ENCODE measurements at places on chromosomes 5 and 9. TPM values are rescaled to one million over a fixed set of nuclear protein-coding genes. Genes with fewer than 3 reads are reported as not detected.

GRCh38 chr5:107565791-107566767 lies 104.7 kb downstream of the EFNA5 start:
- no peak for DNase-seq

PTTG1 gene
- total RNA-seq: 32.8 TPM

DNA sequence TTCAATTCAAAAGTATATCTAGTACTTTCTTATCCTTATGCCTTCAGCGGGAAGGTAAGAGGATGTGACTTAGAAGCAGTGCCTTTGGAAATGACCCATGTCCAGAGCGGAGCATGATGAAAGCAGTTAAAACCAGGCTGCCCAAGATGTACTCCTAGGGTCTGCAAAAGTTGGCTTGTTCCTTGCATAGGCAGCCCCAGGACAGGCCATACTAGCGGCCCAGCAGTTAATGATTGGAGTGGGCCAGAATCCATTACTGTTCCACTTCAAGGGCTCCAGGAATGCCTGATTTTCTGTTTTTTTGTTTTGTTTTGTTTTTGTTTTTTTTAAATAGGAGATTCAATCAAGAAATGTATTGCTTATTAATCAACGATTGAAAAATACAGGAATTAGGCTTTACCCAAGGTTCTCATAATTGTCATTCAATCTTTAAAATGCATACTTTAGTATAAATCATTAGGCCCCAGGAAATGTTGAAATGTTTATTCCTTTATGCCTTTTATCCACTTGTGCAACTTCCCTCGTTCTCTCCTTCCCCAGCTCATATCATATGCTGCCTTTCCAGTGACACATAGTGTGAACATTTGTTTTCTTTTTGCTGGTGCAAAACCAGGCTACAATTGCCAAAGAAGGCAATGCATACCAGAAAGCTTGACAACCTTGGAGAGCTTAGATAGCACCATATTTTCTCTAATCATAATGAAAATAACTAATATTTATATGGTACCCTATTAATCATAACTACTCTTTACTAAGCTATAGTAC lies 190.8 kb downstream of the ARHGEF28 start:
- DNase-seq: no peak

SLC35D2 gene
- 2.8 TPM for total RNA-seq

- DNase-seq: no peak
Observed at GRCh38 chr9:21434202-21435014, 5.8 kb upstream of the IFNA1 start.

DDX4 gene
- total RNA-seq: 0.09 TPM

GRCh38 chr5:136075466-136075891 lies 46.7 kb downstream of the TGFBI start:
- DNase-seq: no peak

DNA sequence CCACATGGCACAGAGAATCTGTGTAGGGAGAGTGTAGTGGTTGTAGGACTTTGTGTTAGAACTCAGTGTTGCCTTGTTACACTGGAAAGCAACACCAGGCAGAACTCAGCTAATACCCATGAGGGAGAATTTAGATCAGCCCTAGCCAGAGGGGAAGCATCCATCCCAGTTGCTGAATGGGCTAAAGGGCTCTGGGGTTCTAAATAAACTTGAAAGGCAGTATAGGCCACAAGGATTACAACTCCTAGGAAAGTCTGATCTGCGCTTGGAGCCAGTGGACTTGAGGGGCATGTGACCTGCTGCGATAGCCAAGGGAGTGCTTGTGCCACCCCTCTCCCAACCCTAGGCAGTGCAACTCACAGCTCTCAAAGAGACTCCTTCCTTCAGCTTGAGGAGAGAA lies 26.9 kb downstream of the PTGS1 start:
- DNase-seq: no peak

IFNA16 gene
- total RNA-seq: not detected

GRCh38 chr9:25917731-25918362 lies 239.6 kb upstream of the TUSC1 start:
- no peak for DNase-seq

PCDHA8 gene
- 15.9 TPM for total RNA-seq

DNA sequence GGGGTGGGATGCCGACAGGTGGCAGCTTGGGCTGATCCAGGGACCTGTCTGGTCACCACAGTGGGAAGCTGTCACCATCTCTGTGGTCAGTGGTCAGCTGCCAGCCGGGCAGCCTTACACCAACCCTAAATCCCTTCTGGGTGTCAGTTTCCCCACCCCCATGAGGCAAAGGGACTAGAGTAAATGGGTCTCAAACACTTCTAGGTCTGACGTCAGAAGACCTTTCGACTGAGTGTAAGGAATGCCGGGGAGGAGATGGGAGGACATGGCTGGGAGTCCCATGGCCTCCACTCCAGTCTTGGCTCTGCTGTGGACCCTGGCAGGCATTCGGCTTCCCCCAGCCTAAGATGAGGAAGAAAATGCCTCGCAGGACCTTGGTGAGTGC lies 40.3 kb upstream of the SLC25A51 start:
- no peak for DNase-seq

TRIM36 gene
- 68.9 TPM for total RNA-seq

- DNase-seq: no peak
Observed at GRCh38 chr9:6873857-6874256, 116.1 kb downstream of the KDM4C start.

DNA sequence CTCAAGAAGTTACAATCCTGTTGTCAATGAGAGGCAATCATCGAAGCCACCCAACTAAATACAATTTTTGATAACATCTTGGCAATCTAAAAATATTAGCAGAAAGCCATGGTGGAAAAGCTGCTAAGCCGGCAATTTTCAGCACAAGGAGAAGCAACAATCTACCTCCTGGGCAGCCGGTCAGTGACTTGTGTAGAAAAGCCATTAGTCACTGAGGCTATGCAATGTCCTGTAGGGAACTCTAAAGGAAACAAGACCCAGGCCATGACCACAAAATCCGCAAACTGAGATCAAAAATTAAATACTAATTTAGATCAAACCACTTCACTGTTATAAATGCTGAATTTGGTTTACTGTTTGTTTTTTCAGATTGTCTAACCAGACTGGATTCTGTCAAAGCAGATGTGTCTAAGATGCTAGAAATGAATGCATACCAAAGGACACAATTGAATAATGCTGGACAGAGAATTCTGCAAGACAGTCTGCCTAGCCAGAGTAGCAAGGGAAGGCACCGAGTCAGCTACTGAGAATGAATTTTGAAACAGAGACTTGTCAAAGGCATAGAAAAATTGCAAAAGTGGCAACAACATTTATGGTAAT lies 384.8 kb downstream of the PRELID2 start:
- no peak for DNase-seq

SLC27A6 gene
- 2.2 TPM for total RNA-seq

HEMGN gene
- 2.7 TPM for total RNA-seq

ANKHD1 gene
- total RNA-seq: 152 TPM

DNA sequence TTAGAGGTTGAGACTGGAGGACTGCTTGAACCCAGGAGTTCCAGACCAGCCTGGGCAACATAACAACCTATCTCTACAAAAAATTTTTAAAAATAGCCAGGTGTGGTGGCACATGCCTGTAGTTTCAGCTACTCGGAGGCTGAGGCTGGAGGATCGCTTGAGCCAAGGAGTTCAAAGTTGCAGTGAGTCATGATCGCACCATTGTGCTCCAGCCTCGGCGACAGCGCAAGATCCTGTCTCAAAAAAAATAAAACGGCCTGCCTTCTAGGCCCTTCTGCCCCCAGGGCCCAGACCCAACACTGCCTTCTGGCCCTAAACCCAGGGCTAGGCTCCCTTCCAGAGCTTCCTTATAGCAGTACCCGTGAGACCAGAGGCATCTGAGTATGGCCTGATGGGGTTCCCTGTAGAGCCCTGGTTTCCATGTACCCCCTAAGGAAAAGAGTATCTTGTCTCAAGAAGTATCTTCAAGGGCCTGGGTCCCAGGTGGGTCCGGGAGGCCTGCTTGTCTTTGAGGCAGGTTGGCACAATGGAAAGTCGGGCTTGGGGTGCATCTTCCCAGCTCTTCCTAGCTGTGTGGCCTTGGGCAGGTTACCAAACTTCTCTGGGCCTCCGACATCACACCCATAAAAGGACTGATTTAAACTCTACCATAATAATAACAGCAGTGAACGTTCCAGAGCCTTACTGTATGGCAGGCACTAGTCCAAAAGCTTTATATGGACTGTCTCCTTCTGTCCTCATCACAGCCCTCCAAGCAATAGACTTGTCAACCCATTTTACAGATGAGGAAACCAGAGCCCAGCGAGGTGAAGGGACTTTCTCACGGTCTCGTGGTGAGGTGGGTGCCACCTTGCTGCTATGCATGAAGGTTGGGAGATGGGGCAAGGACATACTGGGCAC lies 9.6 kb downstream of the LRRC8A start:
- no peak for DNase-seq

DNA sequence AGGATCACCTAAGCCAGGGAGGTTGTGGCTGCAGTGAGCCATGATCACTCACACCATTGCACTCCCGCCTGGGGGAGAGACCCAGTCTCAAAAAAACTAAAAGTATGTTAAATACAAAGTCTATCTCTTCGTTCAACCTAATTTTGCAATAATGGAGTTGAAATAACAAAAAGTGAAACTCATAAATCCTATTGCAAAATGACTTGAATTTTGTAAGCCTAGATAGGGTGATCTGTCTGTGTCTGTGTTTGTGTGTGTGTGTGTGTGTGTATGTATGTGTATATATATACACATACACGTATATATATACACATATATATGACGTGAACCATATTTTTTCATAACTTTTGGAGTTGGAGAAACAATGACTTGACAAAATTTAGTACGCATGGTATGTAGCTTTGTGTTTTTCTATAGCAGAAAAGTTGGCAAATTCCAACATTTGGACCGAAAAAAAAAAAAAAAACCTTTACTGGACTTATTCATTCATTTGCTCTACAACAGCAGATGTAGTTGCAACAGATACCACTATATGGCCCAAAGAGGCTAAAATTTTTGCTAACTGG lies 76.9 kb upstream of the CDH6 start:
- no peak for DNase-seq

- no peak for DNase-seq
Observed at GRCh38 chr9:33222031-33222430, 17.9 kb upstream of the SPINK4 start.

DNA sequence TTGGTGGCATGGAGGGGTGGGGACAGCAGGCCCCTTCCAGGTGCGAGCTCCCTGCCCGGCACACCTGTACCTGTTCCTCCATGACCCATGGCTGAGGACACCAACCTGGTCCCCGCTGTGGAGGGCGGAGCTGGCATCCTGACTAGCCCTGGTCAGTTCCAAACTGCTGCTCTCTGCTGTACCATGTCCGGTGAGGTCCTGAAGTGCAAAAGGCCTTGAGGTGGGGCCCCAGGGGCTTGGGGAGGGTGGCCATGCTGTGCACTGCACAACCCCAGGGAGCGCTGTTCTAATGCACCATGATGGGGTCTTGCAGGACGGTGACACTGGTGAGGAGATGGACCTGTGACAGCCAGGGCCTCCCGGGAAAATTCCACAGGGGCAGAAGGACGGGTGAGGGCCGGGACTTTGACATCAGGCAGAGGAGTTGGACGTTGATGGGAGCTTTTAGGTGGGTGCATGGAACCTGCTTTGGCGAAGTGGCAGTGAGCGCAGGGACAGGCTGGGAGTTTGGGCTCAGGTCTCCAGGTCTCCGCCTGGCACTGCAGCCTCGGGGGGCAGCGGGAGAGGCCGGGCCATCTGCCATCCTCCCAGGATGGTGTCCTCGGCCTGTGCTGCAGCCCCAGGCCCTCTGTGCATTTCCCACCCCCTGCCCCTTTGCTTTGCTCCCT lies 38.9 kb downstream of the COL5A1 start:
- DNase-seq: no peak

DNA sequence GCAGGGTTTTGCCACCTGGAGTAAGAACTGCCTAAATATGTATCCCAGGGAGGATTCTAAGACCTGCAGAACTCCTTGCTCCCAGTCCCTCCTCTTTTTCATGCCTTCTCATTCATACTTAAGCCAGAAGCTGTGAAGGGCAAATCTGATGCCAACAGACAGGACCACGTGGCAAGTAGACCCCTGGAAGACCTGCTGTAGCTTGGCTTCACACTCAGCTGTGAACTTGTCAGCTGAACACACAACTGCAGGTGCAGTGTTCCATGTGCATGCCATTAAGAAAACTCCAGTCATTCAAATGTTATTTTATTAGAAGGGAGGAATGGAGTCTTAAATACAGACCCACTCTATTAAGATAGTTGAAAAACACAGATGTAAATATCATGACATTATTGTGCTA lies 79.3 kb upstream of the AGXT2 start:
- DNase-seq: no peak

GRCh38 chr5:124438903-124439281 lies 307.5 kb downstream of the ZNF608 start:
- DNase-seq: no peak

- DNase-seq: no peak
Observed at GRCh38 chr5:135120951-135121350, 86.9 kb upstream of the PITX1 start.

SPINK13 gene
- not detected for total RNA-seq

- DNase-seq: no peak
Observed at GRCh38 chr9:16278326-16278999, 592.0 kb downstream of the BNC2 start.

DNA sequence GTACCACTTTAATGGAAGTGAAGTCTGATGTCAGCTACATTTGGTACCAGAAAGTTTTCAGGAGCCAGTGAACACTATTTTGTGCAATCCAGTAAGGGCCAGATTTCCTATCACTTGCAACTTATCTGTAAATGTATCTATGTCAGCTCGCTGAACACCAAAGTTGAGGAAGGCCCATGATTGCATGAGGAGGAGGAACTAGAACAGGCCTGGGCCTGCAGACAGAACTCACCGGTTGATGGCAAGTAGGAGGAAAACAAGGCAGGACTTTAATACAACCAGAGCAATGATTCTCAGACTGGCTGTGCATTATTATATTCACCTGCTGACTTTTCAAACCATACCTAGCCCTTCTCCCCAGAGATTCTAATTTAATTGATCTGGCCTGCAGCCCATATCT lies 540.2 kb downstream of the CETN3 start:
- no peak for DNase-seq

- DNase-seq: no peak
Observed at GRCh38 chr5:151886546-151887275, 37.9 kb downstream of the GLRA1 start.

GRCh38 chr5:137580030-137580429 lies 80.9 kb upstream of the SPOCK1 start:
- DNase-seq: no peak

LCN2 gene
- not detected for total RNA-seq

ZNF366 gene
- 1.1 TPM for total RNA-seq

Data from cerebellum (tissue), 4 donors.